Mesendoderm (in vitro differentiated cells): ENCODE measurements at places on chromosomes 2 and 18.

GRCh38 chr2:54482715-54483114 lies 26.6 kb downstream of the SPTBN1 start:
- DNase-seq = peak; percentile 73

- no peak for DNase-seq
Measured at GRCh38 chr2:220163486-220163885, 536.1 kb downstream of the SLC4A3 start.

DNA sequence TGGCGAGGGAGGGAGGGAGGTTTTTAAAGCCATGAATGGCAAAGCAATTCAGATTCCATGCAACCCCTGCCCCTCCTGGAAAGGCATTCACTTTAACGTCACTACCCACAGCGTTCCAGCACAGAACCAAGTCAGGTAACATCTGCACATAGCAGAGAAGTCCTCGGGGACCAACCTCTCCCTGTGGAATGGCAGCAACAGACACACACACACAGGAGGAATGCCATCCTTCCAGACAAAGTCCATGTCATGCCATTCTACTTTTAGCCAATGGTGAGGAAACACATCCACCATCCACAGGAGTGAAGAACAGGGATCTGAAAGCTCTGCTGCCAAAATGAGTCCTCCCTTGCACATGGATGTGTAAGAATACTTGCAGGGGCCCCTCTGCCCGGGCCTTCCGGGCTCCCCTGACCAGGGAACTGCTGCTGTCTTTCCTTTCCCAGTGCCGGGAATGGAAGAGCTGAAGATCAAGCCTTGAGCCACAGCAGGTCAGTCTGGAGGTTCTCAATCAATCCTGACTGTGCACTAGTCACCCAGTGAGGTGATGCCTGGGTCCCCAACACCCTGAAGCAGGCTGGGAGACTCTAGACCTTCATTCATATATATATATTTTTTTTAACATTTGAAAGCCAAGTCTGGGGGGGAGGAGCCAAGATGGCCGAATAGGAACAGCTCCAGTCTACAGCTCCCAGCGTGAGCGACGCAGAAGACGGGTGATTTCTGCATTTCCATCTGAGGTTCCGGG lies 63.7 kb downstream of the UXS1 start:
- peak; percentile 23 for DNase-seq

- DNase-seq = no peak
Measured at GRCh38 chr2:227349989-227350612, 25.1 kb downstream of the MFF start.

DNA sequence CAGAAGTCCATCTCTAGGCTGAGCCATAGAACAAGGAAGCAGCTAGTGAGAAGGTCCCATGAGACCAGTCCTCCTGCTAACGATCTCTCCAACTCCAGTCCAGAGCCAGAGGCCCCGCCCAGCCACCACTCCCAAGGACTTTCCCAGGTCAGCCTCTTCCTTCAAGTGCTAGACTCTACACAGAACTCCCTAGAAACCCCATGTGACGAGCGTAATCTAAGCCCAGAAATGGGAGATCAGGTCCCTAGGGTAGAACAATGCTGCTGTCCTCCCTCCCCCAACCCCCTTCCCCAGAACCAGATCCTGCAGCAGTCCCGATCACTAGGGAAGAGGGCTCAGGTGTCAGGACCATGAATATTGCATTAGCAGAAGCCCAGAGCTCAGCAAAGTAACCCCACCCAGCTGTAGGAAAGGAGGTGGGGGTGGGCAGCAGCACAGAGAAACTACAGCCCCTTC lies 6.9 kb downstream of the DCTN1 start:
- peak; percentile 74 for DNase-seq

DNA sequence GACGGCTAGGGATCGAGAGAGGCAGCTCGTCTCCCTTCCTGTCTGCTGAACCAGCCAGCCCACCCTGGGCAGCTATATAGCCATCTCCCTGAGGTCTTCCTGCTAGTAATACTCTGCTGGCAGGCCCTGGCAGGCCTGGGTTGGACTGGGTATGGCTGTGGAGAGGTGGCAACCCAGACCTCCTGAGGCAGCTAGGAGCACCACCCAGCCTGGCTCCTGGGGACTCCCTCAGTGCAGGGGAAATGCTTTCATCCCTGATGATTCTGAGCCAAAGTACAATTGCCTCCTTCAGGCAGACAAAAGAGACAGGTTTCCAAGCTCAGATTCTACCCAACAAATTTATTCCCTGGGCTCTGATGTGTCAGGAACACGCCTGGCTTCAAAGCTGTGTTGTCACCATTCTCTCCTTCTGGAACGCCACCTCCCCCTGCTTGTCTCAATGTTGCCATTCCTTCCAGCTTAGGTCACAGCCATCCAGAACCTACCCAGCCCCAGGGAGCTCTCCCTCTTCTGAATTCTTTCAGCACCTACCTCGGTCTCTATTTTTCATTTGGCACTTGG lies 4.7 kb upstream of the DNAJB2 start:
- DNase-seq = peak; percentile 98

DNA sequence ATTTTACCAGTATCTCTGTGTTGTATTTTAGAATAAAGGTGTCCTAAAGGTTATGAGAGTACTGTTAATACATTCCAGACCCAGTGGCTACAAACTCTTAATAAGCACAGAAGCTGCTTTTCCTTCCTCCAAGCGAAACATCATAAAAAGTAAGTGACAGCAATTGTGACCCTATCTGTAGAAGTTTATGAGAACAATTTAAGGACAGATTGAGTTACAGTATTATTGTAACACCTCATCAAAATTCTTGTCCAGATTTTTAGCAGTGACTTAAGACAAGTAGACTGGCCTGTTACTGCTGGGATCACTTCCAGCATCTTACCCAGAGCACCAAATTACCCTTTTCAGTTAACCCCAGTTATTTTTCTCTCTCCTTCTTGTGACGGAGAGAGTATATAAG lies 154.6 kb downstream of the ERBB4 start:
- no peak for DNase-seq

DNA sequence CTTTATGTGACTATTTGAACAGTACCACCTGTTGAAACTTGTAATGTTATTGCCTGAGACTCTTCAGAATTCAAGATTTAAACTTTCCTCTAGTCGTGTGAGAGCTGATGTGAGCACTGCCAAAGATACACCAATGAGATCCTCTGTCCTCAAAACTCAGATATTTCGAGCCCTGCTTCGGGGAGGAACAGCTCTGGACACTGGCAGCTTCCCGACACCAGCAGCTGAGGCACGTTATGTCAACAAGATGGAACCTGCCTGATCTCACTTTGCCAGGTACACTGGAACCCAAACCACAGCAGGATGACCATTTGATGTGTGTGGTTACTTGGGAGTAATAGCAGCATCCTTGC lies 319.9 kb upstream of the RBMS1 start:
- no peak for DNase-seq

DNA sequence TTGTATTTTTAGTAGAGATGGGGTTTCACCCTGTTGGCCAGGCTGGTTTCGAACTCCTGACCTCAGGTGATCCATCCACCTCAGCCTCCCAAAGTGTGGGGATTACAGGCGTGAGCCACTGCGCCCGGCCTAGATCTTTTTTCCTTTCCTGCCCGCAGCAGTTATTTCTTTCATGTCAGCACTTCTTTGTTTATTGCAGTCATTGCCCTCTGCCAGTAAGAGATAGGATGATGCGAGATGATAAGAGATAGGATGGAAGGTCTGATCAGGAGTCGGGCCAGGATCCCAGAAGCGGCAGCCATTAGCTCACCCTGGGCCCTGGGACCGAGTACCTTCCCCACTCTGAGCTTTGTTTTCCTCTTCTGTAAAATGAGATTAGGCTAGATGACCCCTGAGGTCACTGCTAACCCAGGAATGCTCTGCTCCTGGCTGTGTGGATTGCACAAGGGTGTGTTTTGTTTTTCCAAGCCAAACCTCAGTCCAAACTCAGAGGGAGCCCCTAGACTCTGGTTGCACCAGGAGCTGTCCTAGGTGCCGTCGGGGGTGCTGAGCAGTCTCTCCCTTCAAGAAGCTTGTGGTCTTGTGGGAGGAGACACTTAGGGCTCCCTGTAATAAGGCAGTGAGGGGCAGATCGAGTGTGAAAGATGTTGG lies 63.3 kb downstream of the LPIN1 start:
- DNase-seq = no peak

DNA sequence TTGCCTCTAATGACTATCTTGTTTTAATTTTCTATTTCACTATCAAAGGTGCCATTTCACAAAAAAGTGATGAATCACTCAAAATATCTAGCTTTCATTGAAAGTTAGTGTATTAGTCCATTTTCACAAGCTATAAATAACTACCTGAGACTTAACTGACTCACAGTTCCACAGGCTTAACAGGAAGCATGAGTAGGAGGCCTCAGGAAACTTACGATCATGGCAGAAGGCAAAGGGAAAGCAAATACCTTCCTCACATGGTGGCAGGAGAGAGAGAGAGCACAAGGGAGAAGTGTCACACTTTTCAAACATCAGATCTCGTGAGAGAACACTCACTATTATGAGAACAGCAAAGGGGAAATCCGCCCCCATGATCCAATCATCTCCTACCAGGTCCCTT lies 1220.4 kb upstream of the ZEB2 start:
- no peak for DNase-seq

DNA sequence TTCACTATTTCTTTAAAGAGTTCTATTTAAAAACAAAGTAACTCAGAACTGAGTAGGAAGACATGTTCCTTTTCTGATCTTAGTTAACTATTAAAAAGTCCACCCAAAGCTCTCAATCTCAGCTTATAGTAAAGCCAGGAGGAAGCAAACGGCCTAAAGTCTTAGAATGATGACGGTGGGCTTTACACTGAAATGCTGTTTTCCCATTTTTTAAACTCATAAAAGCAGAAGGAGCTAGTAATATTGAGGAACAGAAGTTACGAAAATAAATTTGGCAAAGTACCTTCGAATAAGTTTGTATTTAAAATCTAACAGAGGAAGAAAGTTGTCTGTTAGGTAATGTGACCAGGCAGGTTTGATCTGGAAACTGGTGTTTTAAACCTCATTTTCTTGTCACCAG lies 111.1 kb downstream of the ZNF532 start:
- no peak for DNase-seq

DNA sequence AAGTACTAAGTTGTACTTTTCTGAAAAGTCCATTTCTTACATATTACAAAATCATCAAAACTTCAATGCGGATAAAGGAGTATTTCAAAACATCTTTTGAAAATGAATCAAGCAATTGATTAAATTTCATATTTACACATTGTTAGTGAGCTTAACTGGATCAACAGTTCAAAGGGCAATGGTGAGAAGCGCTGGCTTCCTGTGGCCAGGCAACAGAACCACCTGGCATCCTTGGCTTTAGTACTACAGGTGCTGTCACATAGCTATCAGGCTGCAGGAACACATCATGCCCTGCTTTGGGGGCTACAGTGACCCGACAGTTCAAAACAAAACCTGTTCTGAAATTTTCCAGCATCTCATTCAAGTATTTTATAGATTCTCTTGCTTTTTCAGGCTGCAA lies 59.2 kb downstream of the SMAD2 start:
- no peak for DNase-seq

DNA sequence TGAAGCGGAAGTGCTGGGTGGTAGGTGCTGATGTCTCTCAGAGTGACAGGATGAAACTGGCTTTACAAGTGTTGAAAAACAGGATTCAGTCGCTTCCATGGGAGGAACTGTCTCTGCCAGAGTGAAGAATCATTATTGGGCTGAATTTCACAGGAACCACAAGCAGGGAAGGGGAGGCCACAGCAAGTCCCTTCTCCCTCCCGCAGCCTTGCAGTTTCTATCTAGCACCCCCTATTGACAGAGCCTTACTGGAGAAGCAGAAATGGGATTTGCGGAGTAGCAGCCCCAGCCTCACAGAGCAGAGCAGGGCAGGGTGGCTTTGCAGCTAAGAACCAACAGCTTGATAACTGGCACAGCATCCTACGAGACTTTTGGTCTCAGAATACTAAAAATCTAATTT lies 33.3 kb upstream of the RMP24 start:
- DNase-seq = peak; percentile 83

GRCh38 chr18:77197073-77197472 lies 52.6 kb upstream of the GALR1 start:
- DNase-seq = peak; percentile 37

DNA sequence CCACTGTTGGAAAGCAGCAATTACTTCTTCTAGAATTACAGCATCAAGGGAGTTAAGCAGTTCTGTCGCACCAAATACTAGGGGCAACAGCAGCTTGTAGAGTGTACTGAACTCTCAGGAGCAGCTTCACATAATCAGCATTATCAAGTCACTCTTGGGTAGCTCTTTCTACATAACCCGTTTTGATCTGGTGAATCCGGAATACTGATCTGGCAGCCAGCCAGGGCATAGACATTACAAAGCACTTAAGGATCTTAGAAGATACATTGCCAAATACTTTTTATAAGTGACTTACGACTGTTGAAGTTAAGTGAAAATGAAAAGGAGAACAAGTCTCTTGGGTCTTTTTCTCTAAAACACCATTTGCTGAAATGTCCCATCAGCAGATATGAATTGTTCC lies 73.2 kb upstream of the NETO1 start:
- DNase-seq = no peak

GRCh38 chr2:41962922-41963622 lies 84.7 kb upstream of the PKDCC start:
- DNase-seq = peak; percentile 49

DNA sequence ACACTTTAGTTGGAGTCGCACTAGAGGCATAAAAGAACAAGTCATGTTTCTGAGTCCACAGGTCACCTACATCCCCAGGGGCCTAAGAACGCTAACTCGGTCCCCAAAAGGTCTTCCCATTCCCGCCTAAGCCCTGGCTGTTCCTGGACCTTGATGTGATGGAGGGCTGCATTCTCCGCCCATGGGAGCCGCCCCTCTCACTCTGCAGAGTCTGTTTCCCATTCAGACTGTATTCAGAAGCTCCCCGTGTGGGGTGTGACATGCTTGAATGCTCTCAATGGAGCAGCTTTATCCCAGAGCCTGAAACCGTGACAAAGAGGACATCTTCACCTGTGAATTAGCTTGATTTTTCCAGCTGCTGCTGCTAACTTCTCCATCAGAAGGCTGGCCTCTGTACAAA lies 319.0 kb upstream of the KLHL29 start:
- no peak for DNase-seq

DNA sequence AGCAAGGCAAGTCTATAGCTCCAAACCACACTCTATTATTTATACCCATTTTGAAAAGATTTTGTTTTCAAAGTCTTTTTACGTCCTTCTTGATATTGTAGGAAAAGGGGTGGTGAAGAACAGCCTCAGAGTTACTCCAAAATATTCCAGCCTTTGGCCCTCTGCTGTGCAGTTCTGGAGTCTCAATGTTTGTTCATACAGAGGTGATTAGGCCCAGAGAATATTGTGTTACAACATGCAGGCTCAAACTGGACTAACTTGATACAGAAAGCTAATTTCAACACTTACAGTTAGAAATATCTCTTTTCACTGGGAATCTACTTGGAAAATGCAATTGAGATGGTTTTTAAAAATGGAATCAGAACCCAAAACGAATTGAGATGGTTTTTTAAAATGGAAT lies 40.4 kb upstream of the SLC25A52 start:
- DNase-seq = no peak

- no peak for DNase-seq
Measured at GRCh38 chr2:55033076-55033742, 17.0 kb downstream of the RTN4 start.
